NCI-H1105 treated with DMSO at 0.1 percent for 48 hours (cell line): ENCODE measurements at places on chromosomes 5 and 9.

GRCh38 chr5:140358738-140359310 lies 1.2 kb upstream of the SLC4A9 start:
- DNase-seq, result no peak

- DNase-seq, result no peak
Measured at GRCh38 chr9:124414612-124415011, 630 bp downstream of the PSMB7 start.

GRCh38 chr9:23302281-23302680 lies 523.8 kb downstream of the ELAVL2 start:
- DNase-seq, result no peak

- DNase-seq, result no peak
Measured at GRCh38 chr5:112830378-112830777, 30.7 kb upstream of the SRP19 start.

GRCh38 chr5:80191991-80192398 lies 63.9 kb downstream of the SERINC5 start:
- DNase-seq, result no peak

DNA sequence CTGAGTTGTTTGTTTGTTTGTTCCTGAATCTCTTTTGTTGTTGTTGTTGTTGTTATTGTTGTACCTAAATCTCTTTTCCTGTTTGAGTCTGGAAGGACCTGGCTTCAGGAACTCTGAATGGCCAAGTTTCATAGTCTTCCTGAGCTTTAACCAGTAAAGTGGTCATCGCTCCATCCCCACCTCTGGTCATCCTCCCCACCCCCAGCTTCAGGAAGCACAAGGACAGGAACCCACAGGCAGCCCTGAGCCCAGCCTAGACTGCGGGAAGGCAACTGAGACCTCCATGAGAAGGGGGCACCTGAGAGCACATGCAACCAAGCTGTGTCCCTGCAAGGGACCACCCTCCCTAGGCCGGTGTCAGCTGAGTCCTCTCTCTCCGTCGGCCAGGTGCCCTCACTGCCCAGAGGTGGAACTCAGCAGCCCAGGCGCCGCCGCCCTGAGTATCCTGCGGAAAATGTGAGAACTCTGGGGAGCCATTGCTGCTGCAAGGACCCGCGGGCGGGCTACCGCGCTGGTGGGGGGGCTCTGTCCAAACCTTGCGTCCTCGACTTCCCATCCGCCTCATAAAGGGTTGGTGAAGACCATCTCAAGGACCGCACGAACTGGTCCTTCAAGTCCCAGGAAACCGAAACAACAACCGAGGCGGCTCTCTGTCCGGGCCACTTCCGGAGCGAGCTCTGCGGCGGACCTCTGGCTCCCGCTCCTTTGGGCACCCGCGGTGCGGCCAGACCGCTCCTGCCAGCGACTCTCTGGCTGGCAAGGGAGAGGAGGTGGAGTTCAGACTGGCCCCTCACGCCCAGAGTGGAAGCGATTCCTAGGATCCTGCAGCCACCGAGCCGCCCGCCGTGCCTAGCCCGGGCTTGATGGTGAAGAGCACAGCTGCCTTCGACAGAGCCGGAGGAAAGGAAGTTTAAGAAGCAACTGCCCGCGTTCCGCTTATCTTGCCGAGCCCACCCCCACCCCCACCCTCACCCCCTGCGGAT lies 4.2 kb downstream of the BARX1 start:
- no peak for DNase-seq

DNA sequence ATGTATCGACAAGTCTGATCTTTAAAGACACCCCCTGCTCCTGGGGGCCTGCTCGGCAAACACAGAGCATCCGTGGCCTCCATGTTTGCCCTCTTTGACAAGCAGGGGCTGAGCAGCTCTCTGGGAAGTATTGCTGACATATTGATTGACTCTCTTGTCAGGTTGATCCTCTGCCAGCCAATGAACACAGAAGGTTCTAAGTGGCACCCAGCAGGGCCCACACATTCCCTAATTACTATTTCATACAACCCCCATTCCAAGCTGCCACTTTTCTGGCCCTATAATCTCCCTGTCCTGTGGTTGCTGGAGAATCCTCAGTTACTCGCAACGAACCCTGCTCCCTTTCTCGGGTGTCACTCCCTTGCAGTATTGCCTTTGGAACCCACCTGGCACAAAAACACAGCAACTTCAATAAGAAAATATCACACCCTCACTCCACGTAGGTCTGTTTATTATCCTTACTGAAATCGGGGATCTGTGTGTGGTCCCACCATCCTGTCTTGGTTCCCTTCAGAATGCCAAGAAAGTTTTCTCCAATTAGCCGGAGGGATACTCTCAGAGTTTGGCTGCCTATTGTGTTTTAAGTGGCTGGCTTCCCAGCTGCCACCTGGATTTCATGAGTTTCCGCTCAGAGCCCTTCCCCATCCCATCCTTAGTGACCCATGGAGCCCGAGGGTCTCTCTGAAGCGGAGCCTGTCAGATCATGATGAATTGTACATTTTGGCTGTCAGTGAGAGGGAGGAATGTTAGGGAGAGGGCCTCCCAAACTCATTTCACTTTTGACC lies 249.0 kb upstream of the WWC1 start:
- DNase-seq, result no peak

- peak; percentile 60 for DNase-seq
Measured at GRCh38 chr9:4666042-4666699, at the start of gene SPATA6L. Gene SPATA6L (minus strand): TSS chr9:4666480. CDS start chr9:4666250, 230 bp downstream.

DNA sequence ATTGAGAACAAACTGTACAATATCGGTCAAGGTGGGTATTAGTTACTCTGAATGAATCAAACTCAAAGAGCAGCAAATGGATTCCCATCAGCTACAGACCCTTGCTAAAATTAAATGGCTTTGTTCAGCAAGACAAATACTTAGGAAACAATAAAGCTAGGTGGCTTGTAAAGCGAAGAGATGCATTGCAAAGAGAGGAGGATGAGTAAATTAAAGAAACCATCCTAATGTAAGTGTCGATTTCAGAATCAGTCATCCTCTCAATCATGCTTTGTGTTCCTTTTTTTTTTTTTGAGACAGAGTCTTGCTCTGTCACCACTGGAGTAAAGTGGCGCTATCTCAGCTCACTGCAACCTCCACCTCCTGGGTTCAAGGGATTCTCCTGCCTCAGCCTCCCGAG lies 359.2 kb upstream of the ZNF462 start:
- DNase-seq, result no peak

- DNase-seq, result no peak
Measured at GRCh38 chr9:78010445-78010844, 21.2 kb downstream of the GNAQ start.

- DNase-seq, result peak; percentile 28
Measured at GRCh38 chr5:138352722-138353559, 456 bp downstream of the KDM3B start.

DNA sequence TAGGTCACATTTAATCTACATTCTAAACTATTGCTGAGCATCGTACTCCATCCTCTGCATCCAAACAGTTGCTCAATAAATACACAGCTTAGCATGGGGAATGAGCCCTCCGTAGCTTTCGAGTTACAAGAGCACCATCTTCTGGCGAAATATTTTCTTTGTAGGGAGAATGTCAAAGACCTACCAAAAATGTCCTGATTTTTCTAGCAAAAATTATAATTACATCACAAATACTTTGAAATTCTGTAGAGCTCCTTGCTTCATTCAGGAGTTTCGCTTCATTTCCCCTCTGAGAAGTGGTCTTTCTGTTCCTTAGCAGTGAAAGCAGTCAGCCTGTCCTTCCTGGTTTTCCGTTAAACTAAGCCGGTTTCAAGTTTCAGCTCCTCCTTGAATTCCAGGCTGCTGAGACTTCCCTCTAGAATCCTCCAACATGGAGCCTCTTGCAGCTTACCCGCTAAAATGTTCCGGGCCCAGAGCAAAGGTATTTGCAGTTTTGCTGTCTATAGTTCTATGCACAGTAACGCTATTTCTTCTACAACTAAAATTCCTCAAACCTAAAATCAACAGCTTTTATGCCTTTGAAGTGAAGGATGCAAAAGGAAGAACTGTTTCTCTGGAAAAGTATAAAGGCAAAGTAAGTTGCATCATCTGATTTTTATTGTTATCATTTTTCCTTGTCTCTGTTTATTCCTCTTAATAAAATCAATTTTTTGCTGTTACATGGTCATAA lies at the start of gene GPX8:
Gene GPX8, plus strand, starts transcription at position 409 of the 730 bp plus-strand sequence. Its CDS starts 22 bp downstream, at position 431.
- DNase-seq, result no peak

DNA sequence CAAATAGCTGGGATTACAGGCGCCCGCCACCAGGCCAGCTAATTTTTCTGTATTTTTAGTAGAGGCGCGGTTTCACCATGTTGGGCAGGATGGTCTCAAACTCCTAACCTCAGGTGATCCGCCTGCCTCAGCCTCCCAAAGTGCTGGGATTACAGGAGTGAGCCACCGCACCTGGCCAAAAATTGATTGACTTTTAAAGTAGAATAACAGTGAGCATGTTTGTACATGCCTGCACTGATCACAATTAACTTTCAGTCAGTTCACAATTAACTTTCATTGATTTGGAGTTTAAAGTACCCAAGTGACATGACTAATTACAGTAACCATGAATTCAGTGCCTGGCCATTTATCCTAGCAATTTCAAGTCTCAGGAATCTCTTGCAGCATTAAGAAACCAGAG lies 61.3 kb downstream of the ANKH start:
- DNase-seq, result no peak

- DNase-seq, result no peak
Measured at GRCh38 chr9:82600536-82601292, 462.2 kb downstream of the RASEF start.

GRCh38 chr5:77301447-77301883 lies 91.0 kb downstream of the PDE8B start:
- DNase-seq, result no peak

- no peak for DNase-seq
Measured at GRCh38 chr9:115674091-115674490, 479.5 kb upstream of the PAPPA start.

DNA sequence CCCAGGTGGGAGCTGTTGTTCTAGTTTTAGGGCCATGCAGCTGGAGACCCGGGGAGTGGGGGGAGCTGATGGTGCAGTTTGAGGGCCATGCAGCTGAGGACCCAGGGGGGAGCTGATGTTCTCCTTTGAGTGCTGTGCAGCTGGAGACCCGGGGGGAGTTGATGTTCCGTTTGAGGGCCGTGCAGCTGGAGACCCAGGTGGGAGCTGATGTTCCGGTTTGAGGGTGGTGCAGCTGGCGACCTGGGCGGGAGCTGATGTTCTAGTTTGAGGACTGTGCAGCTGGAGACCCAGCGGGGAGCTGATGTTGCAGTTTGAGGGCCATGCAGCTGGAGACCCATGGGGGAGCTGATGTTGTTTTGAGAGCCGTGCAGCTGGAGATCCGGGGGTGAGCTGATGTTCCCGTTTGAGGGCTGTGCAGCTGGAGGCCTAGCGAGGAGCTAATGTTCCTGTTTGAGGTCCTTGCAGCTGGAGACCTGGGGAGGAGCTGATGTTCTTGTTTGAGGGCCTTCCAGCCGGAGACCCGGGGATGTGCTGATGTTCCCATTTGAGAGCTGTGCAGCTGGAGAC lies 14.6 kb downstream of the PDCD6 start:
- DNase-seq, result no peak

- no peak for DNase-seq
Measured at GRCh38 chr9:89943309-89943708, 338.5 kb downstream of the GADD45G start.

GRCh38 chr5:169697976-169698375 lies 60.9 kb downstream of the DOCK2 start:
- no peak for DNase-seq

DNA sequence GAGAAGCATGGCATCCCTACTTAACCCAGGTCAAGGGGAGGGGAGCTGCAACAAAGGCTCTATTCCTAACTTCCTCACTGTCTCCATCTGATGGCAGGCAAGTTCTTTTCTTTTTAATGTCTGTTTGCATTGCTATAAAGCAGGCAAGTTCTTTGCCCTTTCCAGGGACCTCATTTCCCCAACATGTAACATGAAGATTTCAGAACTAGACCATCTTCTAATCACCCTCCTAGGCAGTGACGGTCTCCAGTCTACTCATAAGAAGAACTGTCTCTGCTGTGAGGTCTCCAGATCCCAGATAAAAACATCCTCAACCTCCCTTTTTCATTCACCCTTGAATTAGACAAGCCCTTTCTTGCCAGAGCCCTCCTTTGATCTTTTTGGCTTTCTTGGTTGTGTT lies 42.1 kb downstream of the PPP1R2B start:
- DNase-seq, result no peak

DNA sequence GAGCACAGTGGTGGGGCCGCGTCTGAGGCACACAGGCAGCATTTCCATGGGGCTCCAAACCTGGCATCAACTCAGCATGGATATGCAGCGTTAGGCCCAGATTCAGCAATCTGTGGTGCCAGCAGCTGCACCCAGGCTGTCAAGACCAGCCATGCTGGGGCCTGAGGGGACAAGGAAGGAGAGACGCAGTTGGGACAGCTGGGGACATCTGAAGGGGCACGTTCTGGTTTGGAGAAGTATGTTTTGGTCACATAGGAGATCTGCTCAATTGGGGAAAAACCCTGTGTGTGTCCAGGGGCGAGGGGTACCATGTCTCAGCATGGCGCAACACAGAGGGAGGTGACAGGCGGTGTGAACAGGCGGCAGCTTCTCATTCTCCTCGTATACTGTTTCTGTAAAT lies 66.6 kb upstream of the ECM2 start:
- DNase-seq, result no peak

- no peak for DNase-seq
Measured at GRCh38 chr5:92022415-92023140, 639.5 kb upstream of the ARRDC3 start.

- no peak for DNase-seq
Measured at GRCh38 chr5:76342474-76342873, 60.6 kb upstream of the IQGAP2 start.

DNA sequence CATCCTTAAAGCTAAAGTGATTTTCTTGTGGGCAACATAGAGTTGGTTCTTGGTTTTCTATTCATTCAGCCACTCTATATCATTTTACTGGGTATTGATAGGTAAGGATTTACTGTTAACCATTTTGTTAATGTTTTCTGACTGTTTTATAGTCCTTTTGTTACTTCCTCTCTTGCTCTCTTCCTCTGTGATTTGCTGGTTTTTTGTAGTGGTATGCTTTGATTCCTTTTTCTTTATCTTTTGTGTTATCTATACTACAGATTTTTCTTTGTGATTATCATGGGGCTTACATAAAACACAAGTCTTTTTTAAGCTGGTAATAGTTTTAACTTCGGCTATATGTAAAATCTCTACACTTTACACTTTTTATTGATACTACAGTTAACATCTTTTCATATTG lies 43.3 kb downstream of the CREBRF start:
- no peak for DNase-seq

- no peak for DNase-seq
Measured at GRCh38 chr9:108525186-108525585, 330.6 kb downstream of the ACTL7B start.

DNA sequence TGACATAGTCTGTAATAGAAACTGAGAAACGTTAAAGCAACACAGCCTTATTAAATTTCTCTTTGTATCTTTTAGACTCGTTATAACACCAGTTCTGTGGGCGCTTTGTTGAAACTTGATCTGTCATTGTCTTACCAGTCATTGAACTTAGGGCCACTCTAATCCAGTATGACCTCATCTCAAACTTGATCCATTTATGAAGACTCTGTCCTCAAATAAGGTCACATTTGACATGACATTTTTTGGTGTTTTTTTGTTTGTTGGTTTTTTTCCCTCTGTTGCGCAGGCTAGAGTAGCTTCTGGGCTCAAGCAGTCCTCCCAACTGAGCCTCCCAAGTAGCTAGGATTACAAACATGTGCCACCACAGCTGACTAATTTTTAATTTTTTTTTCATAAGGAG lies 5.9 kb downstream of the APC start:
- no peak for DNase-seq

- DNase-seq, result no peak
Measured at GRCh38 chr9:26669701-26670670, 222.6 kb downstream of the CAAP1 start.

GRCh38 chr9:36731068-36731956 lies 158.6 kb downstream of the MELK start:
- DNase-seq, result no peak
